ENCODE measurements at places on chromosomes 4 and X.

DNA sequence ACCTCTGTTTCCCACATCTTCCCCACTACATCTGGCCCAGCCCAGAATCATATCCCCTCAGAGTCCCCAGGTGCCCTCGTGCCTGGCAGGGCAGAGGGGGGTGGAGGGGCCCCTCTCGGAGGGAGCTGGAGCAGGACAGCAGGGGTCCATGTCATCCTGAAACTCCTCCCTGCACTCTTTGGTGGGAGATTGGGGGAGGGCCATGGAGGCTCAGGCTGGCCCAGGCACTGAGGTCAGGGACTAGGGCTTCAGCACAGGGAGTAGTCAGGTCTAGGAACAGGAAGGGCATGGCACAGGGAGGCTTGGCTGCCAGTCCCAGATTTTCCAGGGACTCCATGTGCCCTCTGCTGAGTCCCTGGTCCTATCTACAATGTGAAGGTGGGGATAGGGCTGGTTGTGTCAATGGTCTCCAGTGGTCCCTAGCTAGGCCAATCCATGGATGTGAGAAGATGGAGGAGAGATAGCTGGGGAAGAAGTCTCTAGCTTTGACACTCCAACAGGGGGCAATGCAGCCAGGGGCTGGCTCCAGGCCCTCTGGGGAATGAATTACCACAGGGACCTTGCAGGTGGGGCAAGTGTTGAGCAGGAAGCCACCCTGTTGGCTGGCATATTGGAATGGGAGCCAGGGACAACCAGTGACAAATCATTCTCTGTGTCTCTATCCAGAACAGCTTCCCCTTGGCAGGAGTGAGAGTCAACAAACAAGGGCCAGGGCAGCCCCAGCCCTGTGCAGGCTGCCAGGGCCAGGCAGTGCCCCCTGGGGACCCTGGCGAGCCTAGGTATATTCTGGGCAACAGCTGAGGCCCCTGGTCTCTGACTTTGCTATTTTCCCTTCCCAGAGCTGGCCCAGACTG is 154.4 kb downstream of the EFNB1 start:
- DNase-seq, result no peak

GRCh38 chrX:130097507-130098209 is 12.6 kb downstream of the ELF4 start:
- peak; percentile 52 for DNase-seq

DNA sequence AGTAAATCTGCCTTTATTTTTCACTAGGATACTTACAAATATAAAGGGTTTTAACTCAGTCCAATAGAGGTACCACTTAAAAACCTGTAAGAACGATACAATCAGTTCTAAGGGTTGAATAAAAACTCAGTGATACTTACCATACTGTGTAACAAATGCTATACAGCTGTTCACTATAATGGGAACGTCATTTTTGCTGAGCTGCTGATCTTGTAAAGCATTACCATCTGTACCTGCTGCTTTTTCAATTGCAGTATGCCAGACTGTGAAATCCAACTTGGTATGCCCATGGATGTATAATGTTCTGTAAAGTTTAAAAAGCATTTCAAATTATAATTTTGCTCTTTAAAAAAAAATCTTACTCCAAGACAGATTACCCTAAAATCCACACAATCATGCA is 111.2 kb downstream of the ARAP2 start:
- DNase-seq, result no peak

DNA sequence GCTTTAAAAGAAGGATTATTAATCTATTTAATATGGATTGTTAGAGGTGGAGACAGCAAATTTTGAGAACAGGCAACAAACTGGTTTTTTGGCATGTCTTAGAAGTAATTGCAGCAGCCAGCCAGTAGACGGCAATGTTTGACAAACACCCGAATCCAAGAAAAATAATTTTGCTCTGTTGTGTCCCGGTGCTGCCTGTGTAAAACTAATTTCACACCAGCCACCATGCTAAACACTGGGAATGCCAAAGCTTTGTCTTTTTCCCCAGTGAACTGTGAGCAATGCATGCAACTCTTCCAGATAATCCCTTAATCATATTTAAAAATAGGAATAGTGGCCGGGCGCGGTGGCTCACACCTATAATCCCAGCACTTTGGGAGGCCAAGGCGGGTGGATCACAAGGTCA is 25.9 kb downstream of the SMIM31 start:
- peak; percentile 33 for DNase-seq

All from NCI-H526 treated with DMSO at 0.1 percent for 48 hours (cell line).